ENCODE measurements at places on chromosomes 6 and 20.

DNA sequence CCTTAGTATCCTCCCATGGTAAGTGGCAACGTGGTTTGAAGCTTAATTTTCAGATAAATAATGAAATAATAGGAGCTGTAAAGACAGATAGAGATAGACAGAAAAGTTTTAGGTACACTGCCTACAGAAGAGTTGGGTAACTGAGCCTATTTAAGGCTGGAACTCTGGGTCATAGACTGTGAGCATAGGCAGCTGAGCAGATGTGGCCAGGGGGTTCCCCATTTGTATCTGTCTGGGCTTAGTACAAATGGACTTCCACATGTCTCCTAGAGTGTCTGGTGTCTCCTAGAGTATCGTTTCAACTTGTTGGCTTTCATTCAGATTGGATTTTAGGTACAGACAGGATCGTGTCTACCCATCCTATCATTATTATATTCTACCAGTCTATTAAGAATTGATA lies 649.8 kb downstream of the DHX35 start:
- no peak for DNase-seq

- no peak for DNase-seq
Observed at GRCh38 chr6:166849749-166850183, 106.6 kb downstream of the RNASET2 start.

DNA sequence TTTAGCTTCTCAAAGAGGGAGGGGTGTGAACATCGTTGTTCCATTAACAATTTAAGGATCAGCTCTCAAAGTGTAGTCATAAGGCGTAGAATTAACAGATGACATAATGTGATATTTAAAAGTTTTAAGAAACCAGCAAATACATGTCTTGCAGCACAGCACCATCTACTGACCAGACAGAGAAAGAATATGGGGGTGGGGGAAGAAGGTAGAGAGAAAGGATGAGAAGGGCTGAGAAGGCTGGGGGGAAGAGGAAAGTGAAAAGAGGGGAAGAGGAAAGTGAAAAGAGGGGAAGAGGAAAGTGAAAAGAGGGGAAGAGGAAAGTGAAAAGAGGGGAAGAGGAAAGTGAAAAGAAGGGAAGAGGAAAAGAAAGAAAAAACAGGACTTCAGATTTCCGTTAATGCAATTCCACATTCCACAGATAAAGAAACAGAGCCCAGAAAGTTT lies 80.9 kb downstream of the HAO1 start:
- DNase-seq: no peak

- DNase-seq: no peak
Observed at GRCh38 chr20:63284544-63284949, 8.4 kb upstream of the COL20A1 start.

GRCh38 chr6:108580646-108581045 lies 19.9 kb downstream of the FOXO3 start:
- no peak for DNase-seq

DNA sequence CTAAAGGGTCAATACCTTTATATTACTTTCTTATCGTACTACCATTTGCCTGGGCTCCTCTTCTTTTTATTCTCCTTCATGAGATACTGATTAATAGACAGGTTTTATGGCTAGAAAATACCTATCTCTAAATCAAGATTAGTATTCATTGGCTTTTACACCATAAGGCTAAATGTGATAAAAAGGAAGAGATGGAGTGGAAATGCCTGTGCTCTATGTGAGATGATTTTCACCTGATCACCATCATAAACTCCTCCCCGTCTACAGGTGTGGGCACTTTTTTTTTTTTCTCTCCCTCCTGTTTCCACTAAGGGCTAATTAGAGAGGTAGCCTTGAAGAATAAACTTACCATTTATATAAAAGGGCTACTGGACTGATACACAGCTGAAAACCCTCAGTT lies at the start of gene GLYATL3:
Gene GLYATL3, plus strand, starts transcription at position 301 of the 400 bp plus-strand sequence. CDS start 12,068 bp downstream, outside the sequence.
- DNase-seq: no peak

GRCh38 chr6:27541212-27541932 lies 68.5 kb upstream of the ZNF184 start:
- DNase-seq: no peak

- no peak for DNase-seq
Observed at GRCh38 chr6:34657037-34657306, 39.6 kb downstream of the ILRUN start.

DNA sequence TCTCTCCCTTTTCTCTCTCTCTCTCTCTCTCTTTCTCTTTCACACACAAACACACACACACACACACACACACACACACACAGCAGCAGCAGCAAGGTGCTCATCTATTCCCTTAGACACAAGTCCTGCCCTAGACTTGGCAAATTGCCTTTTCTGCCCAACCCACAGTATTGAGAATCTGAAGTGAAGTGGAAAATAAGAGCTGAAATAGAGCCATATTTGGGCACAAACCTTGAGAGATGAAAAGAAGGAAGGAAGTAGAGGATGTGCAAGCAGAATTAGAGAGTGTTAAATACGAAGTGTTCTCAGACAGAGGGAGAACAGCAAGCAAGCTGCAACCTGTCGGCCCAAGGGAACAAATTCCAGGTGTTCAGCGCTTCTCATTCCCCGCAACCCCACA lies 557.5 kb upstream of the NOX3 start:
- DNase-seq: peak; percentile 28

- no peak for DNase-seq
Observed at GRCh38 chr6:56992036-56992435, 37.1 kb downstream of the BEND6 start.

DNA sequence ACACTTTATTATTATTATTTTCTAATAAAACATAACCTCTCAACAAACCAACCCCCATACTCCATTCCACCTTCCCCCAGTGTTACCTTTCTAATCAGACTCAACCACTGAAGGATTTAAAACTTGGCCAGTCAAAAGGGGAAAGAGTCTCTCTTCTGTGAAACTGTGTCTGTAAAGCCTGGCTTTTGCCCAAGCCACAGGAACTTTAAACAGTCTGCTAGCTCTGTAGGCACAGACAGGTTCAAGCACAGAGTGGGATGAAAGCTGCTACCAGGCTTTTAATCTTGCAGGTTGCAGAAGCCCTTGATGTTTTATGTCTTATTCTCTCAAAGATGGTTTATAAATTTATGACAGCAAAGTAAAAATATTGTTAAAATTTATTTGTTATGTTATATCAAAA lies 585.7 kb downstream of the TENT5A start:
- no peak for DNase-seq

- DNase-seq: no peak
Observed at GRCh38 chr6:126618639-126619343, 278.9 kb downstream of the CENPW start.

DNA sequence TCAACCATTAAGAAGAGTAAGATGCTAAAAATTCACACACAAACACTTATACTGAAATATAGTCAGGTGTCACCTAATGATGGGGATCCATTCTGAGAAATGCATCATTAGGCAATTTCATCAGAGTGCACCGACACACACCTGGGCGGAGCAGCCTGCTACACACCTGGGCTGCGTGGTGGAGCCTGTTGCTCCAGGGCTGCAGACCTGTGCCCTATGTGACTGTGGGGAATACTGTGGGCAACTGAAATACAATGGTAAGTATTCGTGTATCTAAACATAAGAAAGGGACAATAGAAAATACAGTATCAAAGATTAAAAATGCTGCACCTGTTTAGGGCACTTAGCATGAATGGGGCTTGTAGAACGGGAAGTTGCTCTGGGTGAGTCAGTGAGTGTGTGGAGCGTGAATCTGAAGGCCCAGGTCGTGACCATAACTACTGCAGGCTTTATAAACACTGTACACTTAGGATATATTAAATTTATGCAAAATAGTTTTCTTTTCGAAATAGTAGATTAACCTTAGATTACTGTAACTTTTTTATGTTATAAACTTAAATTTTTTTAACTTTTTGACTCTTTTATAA lies 124.4 kb upstream of the AFDN start:
- DNase-seq: no peak

DNA sequence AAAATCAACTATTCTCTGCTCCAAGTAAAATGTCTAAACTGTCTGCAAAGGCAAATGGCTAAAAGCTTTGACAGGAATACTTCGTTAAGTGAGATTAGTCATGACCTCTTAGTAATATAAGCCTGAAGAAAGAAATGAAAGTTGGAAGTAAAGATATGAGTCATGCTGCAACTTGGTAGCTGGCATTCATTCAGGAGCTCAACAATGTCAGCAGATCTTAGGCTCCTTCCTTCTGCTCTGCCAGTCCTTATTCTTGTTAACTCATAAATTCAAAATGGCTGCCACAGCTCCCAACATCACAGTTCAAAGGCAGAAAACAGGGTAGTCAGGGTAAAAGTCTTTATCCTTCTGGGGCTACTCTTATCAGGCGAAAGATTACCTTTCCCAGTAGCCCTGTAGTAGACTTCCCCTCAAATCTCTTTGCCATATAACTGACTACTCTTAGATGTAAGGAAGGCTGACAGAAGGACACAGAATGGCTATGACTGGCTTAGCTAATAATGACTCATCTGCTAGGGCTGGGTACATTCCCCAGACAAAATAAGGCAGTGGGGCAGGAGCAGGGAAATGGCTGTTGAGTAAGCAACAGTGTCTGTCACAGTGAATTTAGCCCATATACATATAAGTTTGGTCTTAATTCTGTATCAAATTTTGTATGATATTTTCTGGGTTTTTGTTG lies 24.4 kb upstream of the C6orf62 start:
- peak; percentile 7 for DNase-seq

- DNase-seq: no peak
Observed at GRCh38 chr20:11686820-11687543, 230.7 kb upstream of the BTBD3 start.

DNA sequence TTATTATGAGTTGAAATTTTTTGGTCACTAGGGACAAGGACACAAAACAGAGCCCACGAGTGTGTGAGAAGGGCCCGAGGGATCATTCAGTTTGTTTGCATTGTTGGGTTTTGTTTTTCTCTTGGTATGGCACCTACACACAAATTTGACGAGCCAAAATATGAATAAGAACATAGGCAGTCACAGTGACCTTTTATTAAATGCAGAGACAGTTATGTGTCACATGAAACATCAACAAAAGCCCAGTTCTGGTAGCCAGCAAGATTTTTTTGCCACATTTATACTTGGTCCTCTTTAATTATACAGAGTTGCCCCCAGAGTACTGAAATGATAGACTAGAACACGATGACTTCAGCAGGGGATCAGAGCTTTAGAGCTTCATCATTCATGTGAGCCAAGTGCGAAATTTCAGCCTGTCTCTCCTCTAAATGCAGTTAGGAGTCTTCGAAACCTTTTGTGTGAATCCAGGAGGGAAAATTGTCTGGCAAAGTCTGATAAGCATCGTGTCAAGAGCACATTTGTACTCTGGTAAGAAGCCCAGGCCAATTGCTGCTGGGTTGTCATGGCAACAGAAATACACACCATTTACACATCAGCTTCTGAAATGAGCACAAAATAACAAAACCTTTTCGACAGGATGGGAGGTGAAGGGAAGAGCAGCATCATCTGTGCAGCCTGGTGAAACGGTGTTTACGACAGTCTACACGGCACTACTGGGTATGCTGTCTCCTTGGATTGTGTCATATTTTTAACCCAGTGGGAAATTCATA lies 79.2 kb upstream of the RIPOR2 start:
- DNase-seq: no peak

- peak; percentile 29 for DNase-seq
Observed at GRCh38 chr6:2765896-2766766, 938 bp downstream of the WRNIP1 start.

GRCh38 chr6:45314146-45314545 lies 14.0 kb upstream of the RUNX2 start:
- no peak for DNase-seq

GRCh38 chr20:39849171-39849570 lies 839.9 kb downstream of the MAFB start:
- no peak for DNase-seq

DNA sequence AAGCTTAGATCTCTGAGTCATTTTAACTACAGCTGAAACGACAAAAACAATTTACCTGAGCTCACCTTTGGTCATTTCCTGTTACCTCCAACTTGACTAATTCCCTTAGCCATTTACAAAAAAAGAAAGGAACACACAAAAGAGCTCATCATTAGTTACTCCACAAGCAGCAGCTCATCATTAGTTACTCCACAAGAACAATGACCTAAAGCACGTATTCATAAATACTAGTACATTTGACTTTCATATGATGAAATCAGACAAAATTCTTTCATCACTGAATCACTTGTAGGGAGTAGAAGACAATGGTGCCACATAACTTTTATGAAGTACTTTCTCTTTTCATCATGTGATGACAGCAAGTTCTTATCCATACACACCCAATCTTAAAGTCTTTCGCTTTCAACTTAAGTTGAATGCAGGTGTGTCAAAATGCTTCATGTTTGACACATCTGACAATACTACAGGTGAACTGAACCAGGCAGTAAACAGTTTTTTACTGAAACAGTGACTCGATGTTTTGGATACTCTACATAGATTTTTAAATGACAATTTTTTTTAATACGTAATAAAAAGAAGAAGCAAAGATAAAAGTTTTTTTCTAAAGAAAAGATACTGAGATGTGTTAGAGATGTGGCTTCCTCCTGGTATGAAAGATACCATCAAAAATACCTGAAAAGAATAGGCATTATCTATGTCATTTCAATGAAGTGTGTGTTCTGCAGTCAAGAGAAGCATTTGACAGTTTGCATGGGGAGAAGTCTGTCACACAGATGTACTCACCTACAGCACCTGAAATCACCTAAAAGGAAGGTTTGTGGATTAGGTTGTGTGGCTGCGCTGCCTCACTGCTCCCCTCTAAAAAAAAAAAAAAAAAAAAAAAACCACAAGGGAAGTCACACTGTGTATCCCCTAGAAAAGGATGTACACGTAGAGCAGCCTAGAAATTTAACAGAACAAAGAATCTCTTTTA lies 109.1 kb downstream of the PRDM1 start:
- no peak for DNase-seq

DNA sequence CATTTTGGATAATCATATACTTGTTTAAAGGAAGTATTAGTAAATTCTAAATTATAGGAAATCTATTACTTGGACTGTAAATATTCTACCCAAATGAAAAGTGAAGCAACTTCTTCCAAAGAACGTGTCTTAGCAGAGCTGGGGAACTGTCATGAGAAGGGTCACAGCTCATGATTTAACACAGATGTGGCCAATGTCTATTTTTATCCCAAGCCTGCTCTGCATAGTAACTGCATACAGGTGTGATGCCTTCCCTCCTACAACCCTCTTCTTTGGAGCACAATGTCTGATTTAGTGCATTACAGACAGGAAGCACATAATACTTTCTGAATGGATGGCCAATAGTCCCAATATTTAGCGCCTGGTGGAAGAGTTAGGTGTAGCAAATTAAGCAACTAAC lies 138.7 kb upstream of the THEMIS start:
- no peak for DNase-seq
